ENCODE measurements at places on chromosomes 16 and 17. TPM values are rescaled to one million over a fixed set of nuclear protein-coding genes. Genes with fewer than 3 reads are reported as not detected.

The SEPTIN12 gene
- total RNA-seq, result not detected

- no peaks in the 10 kb centered on the region for H3K36me3 ChIP-seq
- no peak overlapping the region for H3K4me3 ChIP-seq
- H3K4me1 ChIP-seq, result peaks cover 10% of the 10 kb centered on the region
- H3K27me3 ChIP-seq, result no peaks in the 10 kb centered on the region
- no peak for DNase-seq
These were observed 256.6 kb downstream of the HS3ST3B1 start for GRCh38 chr17:14557480-14557879.

- no peak for DNase-seq
- H3K4me1 ChIP-seq, result no peaks in the 10 kb centered on the region
- no peaks in the 10 kb centered on the region for H3K36me3 ChIP-seq
- no peak overlapping the region for H3K4me3 ChIP-seq
- H3K27me3 ChIP-seq, result peaks cover 4% of the 10 kb centered on the region
These were observed 57.5 kb downstream of the DNAH2 start for GRCh38 chr17:7775051-7775450.

DNA sequence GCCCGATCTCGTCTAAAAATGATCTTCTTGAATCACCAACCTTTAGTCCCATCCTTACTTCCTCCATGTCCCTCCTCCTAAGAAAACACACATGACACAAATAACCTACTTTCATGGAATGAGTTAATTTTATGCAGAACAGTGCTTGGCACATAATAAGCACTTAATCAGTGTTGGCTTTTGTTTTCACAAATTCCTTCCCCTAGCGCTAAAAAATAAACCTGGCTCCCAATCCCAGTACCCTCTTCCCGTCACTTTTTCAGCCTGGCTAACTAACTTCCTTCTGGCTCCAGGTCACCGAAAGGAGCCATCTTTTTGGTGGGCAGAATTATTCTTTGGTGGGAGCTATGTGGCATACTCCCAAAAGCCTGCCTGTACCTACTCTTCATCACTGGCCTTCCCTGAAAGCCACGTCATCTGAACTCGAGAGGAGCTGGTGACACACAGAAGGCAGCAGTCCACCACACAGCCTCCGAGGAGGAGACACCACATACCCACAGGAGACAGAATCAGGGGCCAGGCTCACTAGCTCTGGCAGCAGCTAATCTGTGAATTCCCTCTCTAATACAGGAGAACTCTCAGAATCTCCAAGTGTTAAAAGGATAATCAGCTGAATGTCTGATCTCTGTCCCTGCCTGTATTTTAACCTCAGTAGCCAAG is 114.5 kb downstream of the SMG6 start:
- no peak overlapping the region for H3K27ac ChIP-seq
- H3K36me3 ChIP-seq, result peaks cover 19% of the 10 kb centered on the region
- no peaks in the 10 kb centered on the region for H3K27me3 ChIP-seq
- H3K4me3 ChIP-seq, result no peak overlapping the region

- H3K27me3 ChIP-seq, result no peaks in the 10 kb centered on the region
- no peak overlapping the region for H3K27ac ChIP-seq
- H3K4me1 ChIP-seq, result no peaks in the 10 kb centered on the region
These were observed 13.6 kb downstream of the CDYL2 start for GRCh38 chr16:80790751-80791150.

- H3K4me1 ChIP-seq, result peaks cover 82% of the 10 kb centered on the region
- no peaks in the 10 kb centered on the region for H3K36me3 ChIP-seq
- H3K4me3 ChIP-seq, result no peak overlapping the region
- H3K27me3 ChIP-seq, result no peaks in the 10 kb centered on the region
- peak; percentile 87 for DNase-seq
These were observed 73.8 kb downstream of the XYLT1 start for GRCh38 chr16:17396762-17397498.

DNA sequence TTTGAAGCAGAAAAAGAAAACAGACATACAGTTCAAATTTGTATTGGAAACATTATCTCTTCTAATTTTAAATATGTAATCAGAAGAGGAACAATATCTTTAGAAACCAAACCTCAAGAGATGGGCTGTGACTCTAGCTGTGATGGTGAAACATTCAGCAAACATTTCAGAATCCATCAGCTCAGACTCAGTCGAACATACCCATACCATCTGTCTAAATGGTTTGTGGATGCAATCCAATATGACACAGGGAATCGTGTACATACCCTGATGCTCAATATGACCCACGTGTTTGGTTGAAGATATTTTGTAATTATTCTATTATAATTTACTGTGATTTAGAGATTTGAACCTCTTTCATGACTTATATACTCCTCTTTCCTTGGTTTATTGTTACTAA is 665.2 kb upstream of the CDH8 start:
- DNase-seq, result no peak
- H3K4me1 ChIP-seq, result no peaks in the 10 kb centered on the region
- H3K27me3 ChIP-seq, result no peaks in the 10 kb centered on the region
- H3K27ac ChIP-seq, result no peak overlapping the region
- no peak overlapping the region for H3K4me3 ChIP-seq

Measured in CD4-positive, alpha-beta memory T cell (primary cell).